Activated T-cell treated with anti-CD3 and anti-CD28 coated beads, Interleukin-2, amount 50 U/mL, for 72 hours (primary cell): ENCODE measurements at places on chromosomes 12 and 14. TPM values are rescaled to one million over a fixed set of nuclear protein-coding genes. Genes with fewer than 3 reads are reported as not detected.

- peak; percentile 72 for DNase-seq
Measured at GRCh38 chr14:68979021-68979721, at the start of gene ACTN1. ACTN1 (minus strand) TSS chr14:68979302; CDS start chr14:68979056, 246 bp downstream.

DNA sequence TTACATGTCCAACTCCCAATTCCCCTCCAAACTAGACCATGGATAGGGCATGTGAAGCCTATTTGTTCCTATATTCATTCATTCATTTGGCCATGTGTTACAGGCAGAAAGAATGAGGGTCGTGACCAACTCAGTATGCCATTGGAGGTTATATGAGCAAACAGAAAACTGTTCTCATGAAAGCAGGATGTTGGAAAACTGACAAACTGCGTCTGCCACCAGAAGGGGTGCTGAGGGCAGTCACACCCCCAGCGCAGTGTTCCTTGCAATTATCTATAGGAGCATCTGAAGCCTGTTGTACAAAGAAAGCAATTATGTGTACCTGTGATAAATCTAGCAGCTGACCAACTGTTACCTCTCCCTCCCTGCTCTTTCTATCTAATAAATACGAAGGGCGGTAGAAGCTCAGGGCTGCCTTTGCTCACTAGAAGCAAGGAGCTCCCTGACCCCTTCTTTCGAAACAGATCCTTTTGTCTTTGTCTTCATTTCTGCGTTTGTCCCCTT is 21.1 kb downstream of the ENTPD5 start:
- DNase-seq: no peak

DNA sequence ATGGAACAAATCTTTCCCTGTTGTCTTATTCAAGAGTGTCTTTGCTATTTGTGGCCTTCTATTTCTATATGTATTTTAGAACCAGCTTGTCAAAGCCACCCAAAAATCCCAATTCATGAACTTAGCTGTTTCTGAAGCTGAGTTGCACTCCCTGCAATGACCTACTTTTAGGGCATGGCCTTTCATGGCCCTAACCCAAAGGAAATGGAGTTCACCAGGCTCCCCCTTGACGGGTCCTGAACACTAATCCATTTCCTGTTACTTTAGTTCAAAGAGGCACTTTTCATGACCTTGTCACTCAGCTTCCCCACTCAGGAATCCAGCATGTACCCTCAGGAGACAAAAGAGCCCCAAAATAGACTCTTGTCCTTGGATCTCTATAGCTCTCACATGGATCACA is 7.6 kb downstream of the TMED8 start:
- DNase-seq: no peak

The KCNJ8 gene
- not detected for total RNA-seq

DNA sequence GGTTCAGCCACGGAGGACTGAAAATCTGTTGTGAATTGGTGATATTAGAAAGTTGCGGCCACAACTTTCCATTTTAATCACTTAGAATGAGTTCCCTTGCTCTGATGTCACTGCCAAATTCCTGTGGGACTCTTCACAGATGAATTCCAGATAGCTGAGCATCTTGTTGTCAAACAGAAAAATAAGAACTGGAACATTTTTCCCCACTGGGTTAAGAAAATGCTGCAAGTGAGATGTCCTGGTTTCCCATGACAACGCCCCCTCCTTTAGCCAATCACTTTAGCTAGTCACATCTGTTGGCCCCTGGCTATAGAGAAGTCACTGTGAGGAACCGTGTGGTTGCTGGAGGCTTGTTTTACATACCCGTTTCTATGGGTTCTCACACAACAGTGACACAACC is 135.9 kb downstream of the KTN1 start:
- DNase-seq: no peak
